ENCODE measurements at places on chromosomes 4 and X. TPM values are rescaled to one million over a fixed set of nuclear protein-coding genes. Genes with fewer than 3 reads are reported as not detected.
A peak's percentile ranks its signal among the peaks of the same experiment; 100 is the strongest.

DNA sequence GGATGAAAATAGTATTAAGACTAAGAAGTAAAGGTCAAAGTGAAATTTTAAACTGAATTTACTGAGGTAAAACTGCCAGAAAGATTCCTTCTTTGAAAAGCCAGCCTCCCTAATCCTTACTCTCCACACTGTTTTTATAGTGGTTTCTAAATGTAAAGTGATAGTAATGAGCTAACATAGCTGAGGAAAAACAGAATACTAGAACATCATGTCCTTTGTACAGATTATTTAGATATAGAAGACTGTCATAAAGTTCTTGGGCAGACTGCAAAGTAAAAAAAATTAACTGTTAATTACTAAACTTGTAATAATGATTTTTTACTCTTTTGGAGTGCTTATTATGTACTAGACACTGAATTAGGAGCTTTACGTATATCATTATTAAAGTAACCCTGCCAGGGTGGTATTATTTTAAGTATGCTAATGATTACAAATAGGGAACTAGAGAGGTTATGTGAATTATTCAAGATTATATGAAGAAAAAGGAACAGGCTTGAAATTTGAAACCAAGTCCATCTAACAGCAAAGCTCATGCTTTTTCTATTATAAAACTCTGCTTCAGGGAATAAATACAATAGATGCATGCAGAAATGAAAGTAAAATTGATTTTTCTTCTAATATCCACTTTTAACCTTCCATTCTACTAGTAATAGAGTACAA lies 150.5 kb downstream of the TBCK start:
- no peak for DNase-seq

Gene ARMCX4
- 4.2 TPM for polyA plus RNA-seq

Gene STPG2
- polyA plus RNA-seq, result not detected

DNA sequence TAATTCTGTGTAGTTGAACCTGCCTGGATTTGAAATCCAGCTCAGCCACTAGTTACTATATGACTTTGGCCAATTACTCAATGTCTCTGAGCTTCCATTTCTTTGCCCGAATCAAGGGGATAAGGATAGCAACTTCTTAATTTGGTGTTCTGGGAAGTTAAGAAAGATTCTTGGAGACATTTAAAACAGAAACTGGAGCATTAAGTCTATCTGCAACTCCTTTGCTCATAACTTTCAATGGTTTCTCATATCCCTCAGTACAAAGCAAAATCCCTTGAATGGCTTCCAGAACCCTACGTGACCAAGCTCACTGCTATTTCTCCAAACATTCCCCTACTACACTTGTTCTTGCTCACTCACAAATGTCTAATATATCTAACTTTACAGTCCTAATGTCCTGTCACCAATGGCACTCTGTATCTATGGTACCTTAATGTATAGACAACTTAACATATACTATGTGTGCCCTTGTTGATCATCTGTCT lies 849.1 kb upstream of the SLIT2 start:
- no peak for DNase-seq

Gene PLK4
- 0.19 TPM for polyA plus RNA-seq

Gene BBS12
- 8.7 TPM for polyA plus RNA-seq

Gene RHOXF2B
- not detected for polyA plus RNA-seq

Gene ATP1B4
- not detected for polyA plus RNA-seq

Gene CXCR3
- not detected for polyA plus RNA-seq

Gene BCAP31
- 158 TPM for polyA plus RNA-seq

DNA sequence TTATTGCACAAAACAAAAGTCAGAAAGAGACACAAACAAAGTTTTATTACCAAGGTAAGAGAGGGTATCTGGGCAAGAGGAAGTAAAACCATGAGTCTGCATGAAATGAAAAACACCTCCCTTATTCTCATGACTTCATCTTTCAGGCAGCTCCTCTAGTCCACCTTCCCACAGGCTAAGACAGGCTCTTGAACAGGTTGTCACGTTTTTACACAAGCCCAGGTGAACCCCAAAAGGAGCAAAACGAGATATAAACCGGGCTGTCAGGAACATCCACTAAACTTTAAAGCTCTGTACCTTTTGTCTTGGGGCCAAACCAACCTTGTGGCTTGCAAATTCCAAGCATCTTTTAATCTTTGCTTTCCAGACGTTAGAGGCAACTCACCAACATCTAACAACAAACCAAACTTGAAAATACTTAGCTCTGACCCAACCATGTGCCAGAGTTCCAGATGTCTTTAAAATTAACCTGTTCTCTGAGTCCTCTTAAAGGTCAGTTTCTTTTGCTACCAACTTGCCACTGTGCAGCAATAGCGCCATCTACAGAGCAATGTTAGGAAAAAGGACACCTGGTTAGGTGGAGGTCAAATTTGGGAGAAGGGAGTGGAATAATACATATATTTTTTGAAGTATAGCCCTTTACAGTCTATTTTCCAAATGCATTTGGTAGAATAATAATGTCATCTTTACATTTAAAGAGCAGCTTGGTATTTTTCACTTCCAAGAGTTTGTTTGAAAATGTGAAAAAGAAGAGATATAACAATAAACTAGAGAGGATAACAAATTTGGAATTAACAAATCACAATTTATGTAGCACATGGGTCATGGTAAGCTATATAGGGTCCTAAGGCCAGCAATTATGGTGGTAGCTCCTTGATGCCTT lies 73.1 kb downstream of the QRFPR start:
- DNase-seq, result no peak

DNA sequence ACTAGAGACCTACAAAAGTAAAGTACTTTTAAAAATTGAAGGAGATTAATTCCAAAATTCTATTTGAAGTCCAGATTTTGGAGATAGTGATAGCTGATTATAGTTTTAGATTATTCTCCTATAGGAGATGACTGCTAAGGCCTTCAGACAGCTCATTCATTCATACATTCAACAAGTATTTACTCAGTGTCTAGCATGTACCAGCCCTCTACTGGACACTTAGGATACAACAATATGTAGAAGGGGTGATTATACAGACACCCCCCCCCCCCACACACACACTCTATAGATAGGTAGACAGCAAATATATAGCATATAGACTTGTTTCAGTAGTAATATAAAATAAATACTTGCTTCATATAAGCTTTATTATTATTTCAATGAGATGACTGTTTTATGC lies 60.4 kb upstream of the TAF9B start:
- no peak for DNase-seq

DNA sequence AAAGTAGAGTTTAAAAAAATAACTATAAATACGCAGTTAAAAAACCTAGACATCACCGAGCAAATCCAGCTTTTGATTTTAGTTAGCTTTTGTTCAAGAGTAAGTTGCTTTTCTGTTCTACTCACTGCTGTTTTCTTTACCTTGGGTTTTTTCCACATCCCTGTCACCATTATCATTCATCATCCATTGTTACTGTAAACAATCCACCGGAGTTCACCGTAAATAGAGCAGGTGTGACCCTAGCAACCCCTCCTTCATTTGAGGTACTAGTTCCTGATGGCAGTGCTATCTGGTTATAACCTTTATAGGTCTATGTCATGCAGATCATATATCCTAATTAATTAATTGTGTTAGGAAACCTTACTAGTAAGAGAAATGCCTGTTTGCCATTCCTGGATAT lies 43.0 kb upstream of the TEX13D start:
- no peak for DNase-seq

Gene TDO2
- polyA plus RNA-seq, result not detected

Gene PRDM8
- polyA plus RNA-seq, result 0.76 TPM

Gene ZNF711
- polyA plus RNA-seq, result 0.65 TPM

Gene GRIA2
- not detected for polyA plus RNA-seq

DNA sequence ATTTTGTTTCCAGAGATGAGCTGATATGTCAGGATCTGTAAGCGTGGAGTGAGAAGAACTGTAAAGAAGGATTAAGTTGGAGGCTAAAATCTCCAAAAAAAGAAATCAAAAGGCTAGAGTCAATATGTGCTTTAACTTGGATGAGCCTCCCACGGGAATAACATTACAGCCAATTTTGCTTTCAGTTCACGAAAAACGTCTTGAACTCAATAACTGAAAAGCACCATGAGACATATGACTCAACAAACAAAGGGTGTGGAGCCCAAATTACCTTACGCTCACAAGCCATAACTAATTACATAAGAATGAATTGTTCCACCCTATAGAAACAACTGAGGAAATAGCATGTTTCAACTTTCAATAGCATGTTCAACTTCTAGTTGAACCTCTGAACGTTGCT lies 22.3 kb downstream of the TMPRSS11D start:
- DNase-seq, result no peak

GRCh38 chr4:31949045-31949444 lies 1228.9 kb downstream of the PCDH7 start:
- DNase-seq, result no peak

GRCh38 chrX:106742805-106743204 lies 16.3 kb downstream of the RNF128 start:
- DNase-seq, result no peak

Gene NPY5R
- polyA plus RNA-seq, result 0.11 TPM

DNA sequence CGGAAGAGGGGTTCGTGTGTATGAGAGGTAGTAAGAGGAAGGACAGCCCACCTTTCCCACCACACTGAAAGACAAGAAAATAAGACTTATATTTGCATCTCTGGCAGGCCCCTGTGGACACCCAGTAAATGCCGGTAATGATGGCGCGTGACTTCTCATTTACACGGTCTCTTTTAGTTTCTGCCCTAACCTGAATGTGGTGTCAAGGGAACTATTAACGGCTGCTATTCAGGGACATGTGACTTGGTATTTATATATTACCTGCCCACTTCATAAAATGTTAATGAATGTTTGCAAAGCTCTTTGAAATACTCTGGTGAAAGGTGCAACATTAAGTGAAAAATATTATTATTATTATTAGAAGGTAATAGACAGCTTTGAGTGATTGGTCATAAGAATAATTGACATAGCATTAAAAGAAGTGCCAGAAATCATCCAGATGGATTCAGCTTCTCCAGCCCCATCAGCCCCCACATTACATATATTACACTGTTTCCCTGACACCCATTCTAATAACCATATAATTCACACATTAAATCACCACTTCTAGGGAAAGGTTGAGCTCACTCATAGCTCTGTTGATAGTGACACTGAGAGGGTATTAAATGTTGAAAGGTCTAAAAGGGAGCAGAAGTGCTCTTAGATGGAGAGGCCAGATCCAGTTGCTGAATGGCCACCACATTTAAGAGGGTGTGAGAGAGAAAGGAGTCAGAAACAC lies 83.0 kb upstream of the BEND4 start:
- no peak for DNase-seq

Gene HS6ST2
- polyA plus RNA-seq, result not detected

DNA sequence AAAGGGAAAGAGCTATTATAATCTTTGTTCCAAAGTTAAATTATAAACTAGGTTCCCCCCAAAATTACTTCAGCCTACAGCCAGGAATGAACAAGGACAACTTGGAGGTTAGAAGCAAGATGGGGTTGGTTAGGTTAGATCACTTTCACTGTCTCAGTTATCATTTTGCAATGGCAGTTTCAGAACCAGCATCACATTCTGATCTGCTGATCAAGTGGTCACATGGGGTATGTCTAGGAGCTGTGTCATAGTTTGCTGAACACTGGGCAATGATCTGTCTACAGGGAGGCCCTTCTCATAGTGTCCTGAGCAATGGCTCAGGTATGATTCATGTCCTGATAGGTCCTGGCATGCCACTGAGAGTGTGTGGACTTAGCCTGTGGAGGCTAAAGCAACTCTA lies 41.6 kb upstream of the XIAP start:
- DNase-seq, result no peak

Gene HELT
- not detected for polyA plus RNA-seq

Gene PAK3
- not detected for polyA plus RNA-seq

GRCh38 chr4:71872767-71873415 lies 89.0 kb upstream of the GC start:
- no peak for DNase-seq

GRCh38 chrX:29275928-29276327 lies 688.7 kb downstream of the IL1RAPL1 start:
- DNase-seq, result no peak

GRCh38 chr4:57109847-57110639 lies at the start of gene IGFBP7:
IGFBP7 (minus strand) TSS chr4:57110385; CDS start chr4:57110351, 34 bp downstream.
- DNase-seq, result peak; percentile 87

DNA sequence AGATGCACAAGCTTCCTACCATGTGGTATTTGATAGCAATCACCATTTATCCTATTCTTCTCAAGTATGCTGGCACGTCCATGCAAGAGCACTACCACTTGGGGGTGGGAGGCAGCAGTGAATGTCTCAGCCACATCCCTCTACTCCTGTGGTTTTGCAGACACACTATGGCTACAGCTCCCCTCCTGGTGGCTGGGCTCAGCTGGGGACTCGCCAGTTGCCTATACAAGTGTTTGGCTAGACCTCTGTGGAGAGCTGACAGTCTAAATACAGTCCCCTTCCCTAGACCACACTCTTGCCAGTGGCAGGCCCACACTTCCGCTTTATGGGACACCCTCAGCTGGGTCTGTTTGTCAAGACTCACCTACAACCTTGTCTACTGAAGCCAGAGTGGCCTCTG lies 53.2 kb downstream of the ADGRA3 start:
- DNase-seq, result no peak

DNA sequence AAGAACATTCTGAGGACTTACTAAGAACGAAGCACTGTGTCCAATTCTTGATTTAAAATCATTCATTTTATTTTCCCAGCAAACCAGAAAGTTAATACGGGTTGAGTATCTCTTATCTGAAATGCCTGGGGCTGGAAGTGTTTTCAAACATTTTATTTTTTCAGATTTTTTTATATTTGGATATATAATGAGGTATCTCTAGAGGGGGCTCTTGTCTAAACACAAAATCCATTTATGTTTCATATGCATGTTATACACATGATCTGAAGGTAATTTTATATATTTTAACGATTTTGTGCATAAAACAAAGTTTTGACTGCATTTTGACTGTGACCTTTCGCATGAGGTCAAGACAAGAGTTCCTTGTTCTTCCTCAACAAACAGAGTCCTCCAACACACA lies 320.9 kb downstream of the ASMT start:
- DNase-seq, result no peak

Gene ABCG2
- polyA plus RNA-seq, result 0.33 TPM

Gene MAGEA3
- not detected for polyA plus RNA-seq

DNA sequence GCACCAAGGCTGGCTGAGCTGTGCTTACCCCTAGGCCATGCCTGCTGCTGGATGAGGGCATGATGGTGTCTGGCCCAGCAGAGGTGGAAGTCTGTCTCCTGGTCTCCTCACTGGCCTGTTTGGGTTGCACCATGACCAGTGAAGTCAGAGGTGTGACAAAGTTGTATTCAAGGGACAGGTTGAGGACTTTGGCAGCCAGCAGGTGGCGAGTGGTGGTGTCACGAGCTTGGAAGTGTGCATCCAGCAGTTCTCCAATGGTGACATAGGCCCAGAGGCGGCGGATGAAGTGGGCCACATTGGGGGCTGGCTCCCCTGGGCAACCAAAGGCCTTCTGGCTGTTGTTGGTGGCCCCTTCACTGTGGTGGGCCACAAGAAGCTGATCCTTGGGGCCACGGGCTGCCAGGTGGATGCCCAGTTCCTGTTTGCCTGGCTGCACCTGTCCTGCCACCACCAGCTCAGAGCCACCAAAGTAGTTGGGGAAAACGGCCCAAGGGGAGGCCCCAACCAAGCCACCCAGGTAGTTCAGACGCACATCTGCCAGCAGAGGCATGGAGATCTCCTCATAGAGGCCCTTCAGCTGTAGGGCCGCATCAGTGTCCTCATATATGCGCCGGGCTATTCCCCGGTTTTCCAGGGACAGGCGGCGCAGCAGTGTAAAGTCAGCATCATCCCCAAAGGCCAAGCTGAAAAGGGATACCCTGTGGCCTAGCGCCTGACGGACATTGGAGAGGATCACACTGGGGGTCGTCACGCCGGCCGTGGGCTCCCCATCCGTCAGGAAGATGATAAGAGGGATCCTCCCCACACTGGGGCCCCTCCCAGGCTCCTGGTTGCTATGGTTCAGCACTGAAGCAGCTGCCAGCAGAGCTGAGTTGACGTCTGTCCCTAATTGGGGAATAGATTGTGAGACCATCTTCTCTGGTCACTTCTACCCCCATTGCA lies 39.7 kb downstream of the ITIH6 start:
- no peak for DNase-seq
